ENCODE measurements at places on chromosomes 1 and 21. TPM values are rescaled to one million over a fixed set of nuclear protein-coding genes. Genes with fewer than 3 reads are reported as not detected.

The AMY2A gene
- total RNA-seq: 9,792 TPM

The CAMK1G gene
- total RNA-seq: 0.52 TPM

The AQP10 gene
- total RNA-seq: not detected

The CASQ2 gene
- 0.59 TPM for total RNA-seq

The CYP2J2 gene
- total RNA-seq: 1.2 TPM

The AMY1C gene
- total RNA-seq: 0.43 TPM

The CLCNKA gene
- total RNA-seq: 0.70 TPM

The PYCR2 gene
- 29.5 TPM for total RNA-seq

- no peak for DNase-seq
These were observed 20.4 kb downstream of the CAMK1G start for GRCh38 chr1:209603877-209604276.

DNA sequence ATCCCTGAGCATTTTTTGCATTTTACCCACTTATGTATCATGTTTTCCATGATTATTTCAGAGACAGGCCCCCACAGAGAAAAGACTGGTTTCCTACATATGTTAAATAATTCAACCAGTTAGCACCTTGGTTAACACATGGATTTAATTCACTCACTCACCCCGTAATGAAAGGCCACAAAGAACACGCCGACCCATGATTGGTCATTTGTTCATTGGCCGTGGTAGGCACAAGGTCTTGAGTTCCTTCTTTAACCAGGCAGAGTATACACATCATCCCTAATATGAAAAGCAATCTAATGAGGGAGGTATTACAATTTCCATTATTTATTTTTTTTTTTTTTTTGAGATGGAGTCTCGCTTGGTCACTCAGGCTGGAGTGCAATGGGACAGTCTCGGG is 50.6 kb downstream of the RPS6KA1 start:
- DNase-seq: no peak

GRCh38 chr1:5464366-5464765 is 527.9 kb downstream of the NPHP4 start:
- no peak for DNase-seq

DNA sequence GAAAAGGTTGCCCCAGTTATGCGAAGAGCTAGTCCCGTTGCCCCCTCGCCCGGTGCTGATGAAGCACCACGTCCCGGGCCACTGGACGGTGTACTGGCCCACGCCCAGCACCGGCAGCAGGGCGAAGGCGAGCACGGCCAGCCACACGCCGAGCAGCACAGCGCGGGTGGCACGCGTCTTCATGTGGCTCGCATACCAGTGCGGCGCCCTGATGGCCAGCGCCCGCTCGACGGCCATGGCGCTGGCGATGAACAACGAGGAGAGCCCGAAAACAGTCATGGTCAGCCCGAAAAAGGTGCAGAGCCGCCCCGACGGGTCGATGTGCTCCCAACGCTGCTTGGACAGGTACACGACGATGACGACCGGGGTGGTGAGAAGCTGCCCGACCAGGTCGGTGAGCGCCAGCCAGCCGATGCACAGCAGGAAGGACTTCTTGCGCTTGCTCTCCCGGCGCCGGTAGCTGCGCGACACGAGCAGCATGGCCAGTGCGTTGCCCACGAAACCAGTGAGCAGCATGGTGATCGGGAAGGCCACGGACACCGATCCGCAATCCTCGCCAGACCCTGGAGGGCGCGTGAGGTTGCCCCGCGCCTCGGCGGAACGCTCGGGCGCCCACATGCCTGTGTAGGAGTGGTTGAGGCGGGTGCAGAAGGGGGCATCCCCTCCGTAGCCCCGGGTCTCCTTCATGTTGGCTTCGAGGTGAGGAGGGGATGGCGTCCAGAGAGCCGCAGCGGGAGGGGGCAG is 553 bp downstream of the PTGER3 start:
- DNase-seq: peak; percentile 70

DNA sequence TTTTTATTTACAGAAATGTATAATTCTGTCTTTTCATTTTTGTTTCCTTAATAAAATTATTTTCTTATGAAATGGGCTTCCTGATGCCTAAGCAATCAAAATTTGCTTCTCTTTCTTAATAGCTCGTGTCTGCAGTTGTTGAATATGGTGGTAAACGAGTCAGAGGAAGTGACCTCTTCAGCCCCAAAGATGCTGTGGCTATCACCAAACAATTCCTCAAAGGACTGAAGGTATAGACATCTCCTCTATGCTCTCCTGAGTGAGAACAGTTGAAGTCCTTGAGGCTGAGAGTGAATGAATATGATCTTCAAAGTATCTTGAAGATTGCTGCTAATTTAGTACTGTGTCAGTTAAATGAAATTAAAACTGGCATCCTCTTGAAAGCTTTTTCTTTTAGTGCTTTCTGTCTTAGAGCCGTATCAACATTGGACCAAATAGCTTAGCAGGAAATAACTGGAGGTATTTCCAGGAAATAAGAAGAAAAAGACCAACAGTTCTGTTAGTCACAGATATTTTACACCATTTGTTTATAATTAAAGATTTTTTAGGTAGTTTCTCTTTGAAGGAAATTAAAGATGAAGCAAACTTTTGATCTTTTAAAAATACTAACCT is 24.7 kb downstream of the VPS45 start:
- no peak for DNase-seq

DNA sequence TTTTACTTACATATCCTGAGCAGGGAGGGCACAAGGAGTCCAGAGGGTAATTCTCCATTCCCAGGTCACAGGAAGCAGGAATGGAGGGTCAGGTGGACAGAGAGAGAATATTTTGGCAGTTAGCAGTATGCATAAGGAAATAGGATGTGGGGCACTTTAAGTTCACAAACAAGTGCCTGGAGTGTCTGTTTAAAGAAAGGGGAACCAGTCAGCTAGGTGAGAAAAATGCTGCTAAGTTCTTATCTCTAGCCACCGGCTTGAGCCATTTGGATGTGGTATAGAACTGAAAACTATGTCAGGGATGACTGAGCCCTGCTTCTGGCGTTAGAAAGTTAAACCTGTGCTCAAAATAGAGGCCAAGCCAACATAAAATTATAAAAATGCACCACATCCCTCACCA is 739.7 kb upstream of the NCAM2 start:
- DNase-seq: no peak

DNA sequence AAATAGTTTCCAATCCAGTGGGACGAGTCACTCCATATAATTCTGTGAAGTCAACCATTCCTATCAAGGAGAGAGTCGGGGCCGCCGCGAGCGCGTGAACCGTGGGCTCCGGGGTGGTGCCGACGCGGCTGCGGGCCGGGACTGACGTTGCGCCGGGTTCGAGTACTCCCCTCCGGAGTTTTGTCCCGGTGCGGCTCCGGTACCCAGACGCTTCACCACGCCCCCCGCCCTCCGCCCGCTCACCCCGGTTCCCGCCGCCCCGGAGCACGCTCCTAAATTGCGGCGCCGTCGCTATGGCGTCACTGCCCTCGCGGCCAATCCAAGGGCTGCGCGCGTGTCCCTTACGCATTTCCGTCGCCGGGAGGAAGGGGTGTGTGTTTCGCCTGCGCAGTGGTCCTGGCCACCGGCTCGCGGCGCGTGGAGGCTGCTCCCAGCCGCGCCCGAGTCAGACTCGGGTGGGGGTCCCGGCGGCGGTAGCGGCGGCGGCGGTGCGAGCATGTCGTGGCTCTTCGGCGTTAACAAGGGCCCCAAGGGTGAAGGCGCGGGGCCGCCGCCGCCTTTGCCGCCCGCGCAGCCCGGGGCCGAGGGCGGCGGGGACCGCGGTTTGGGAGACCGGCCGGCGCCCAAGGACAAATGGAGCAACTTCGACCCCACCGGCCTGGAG is at the start of gene ATAD3B:
TSS of gene ATAD3B (plus strand) at position 377 of the 664 bp plus-strand sequence. CDS start at position 497, 120 bp downstream.
- peak; percentile 95 for DNase-seq

DNA sequence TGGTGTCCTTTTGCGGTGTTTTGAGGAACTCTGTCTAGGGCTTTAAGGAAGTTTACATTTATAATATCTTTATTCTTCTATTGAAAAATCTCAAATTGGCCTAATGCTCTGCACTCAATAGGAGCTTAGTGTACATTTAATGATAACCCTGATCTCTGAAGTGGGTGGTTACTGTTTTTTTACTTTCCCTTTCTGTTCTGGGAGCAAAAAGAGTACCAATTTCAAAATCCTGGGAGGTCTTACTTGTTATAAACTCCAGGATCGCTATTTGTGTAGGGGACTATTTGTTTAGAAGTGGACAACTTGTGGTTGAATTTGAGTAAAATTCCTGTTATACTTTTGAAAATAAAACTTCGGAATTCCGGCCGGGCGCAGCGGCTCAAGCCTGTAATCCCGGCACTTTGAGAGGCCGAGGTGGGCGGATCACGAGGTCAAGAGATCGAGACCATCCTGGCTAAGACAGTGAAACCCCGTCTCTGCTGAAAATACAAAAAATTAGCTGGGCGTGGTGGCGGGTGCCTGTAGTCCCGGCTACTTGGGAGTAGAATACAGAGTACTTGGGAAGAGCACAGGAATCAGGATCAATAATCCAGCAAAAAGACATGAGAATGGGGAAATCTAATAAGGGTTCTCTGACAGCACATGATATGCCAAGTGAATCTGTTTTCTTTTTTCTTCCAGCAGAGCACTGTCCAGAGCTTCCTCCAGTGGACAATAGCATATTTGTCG is 1.1 kb downstream of the C4BPB start:
- DNase-seq: no peak

GRCh38 chr1:100452641-100453040 is 85.3 kb upstream of the GPR88 start:
- no peak for DNase-seq

- DNase-seq: no peak
These were observed 156.0 kb upstream of the PTBP2 start for GRCh38 chr1:96565546-96565945.

DNA sequence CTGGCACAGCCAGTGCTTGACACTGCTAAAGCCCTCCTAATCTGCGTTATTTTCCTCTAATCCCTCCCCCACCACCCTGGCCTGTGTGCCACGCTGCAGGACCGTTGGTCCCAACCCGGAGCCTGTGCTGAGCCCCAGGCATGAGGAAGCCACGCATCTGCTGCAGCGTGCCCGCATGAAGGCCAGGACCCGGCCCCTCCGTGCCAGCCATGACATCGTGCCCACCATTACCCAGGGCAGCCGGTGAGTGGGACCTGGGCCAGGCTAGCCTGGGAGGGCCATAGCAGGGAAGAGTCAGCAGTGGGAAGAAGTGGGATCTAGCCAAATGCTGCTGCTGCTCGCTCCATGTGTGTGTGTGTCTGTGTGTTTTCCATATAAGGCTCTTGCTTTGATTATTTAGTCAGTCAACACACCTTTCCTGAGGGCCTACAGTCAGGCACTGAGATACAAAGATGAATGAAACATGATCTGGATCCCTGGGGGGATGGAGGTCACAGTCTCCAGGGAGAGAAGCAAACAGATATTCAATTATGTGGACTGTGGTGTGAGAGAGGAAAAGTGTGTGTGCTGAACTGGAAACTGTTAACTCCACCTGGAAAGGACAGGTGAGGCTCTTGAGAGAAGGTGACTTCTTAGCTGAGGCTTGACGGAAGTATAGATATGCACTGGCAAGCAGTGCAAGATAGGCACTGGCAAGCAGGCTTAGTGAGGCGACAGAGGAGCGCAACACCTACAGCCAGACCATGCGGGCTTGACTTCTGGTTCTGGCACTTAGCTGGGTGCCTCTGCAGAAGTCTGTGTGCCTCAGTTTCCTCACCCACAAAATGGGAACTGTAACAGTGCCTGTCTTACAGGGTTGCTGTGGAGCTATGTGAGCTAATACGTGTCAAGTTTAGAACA is 15.9 kb downstream of the KIAA1614 start:
- DNase-seq: no peak

DNA sequence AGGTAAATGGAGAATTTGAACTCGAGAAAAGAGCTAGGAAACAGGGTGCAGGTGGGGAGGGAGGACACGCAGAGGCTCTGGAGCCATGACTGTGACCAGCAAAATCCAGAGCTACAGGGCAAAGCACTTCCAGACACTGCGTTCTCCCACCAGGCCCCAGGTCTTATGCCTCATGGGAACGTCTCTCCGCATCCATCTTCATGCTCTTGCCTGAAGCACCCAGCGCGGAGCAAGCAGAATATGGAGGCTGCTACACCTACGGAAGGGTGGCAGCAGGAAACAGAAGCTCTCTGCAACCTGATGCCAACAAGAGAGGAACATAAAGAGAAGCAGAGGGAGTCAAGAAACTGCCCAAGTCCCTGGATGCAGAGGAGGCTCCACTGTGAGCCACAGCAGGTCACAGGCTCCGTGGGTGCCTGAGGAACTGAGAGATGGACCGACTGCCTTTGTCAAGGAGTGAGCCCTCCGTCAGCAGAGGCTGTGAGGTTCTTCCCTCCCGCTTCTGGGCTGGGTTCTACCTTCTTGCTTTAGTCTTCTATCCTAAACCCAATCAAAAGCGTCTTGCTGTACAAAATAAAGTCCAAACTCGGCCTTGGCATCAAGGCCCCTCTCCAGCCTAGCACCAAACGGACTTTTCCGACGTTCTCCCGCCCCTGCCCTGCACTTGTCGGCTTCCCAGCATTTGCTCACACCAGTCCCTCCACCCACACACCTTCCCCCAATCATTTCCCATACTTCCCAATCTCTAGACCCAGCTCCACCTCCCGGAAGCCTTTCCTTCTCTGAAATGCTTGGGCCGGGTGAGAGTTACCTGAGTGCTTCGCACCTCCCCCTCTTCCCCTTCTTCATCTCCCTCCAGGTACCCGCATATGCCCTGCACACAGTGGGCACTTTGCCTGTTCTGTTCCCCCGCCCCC is 930 bp downstream of the DHCR24 start:
- DNase-seq: no peak

GRCh38 chr1:19009126-19009881 is 52.8 kb upstream of the IFFO2 start:
- peak; percentile 41 for DNase-seq

GRCh38 chr1:42264511-42265190 is 70.4 kb downstream of the FOXJ3 start:
- DNase-seq: no peak

GRCh38 chr21:45405819-45406762 is 1.1 kb downstream of the COL18A1 start:
- DNase-seq: peak; percentile 46

GRCh38 chr1:116311756-116312680 is 61.0 kb upstream of the ATP1A1 start:
- DNase-seq: peak; percentile 67

DNA sequence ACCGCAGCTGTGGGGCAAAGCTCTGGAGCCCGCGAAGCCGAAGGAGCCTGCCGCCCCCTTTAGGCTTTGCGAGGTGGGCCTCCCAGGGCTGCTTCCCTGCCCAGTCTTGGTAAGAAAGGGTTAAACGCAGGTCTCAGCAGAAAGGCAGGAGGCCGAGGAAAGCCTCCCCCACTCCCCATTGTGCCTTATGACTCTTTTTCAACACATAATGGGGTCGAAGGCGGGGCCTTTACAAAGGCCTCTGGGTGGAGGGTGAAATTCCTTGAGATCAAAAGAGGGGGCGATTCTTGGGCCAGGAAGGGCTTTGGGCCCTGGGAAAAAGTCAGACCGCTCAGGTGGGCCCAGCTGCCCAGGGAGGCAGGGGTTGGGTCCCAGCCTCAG is 880 bp downstream of the ALPL start:
- DNase-seq: no peak
